ENCODE measurements at places on chromosomes 3 and 15.

- no peak for DNase-seq
Observed at GRCh38 chr15:31268108-31268501, 58.5 kb upstream of the KLF13 start.

DNA sequence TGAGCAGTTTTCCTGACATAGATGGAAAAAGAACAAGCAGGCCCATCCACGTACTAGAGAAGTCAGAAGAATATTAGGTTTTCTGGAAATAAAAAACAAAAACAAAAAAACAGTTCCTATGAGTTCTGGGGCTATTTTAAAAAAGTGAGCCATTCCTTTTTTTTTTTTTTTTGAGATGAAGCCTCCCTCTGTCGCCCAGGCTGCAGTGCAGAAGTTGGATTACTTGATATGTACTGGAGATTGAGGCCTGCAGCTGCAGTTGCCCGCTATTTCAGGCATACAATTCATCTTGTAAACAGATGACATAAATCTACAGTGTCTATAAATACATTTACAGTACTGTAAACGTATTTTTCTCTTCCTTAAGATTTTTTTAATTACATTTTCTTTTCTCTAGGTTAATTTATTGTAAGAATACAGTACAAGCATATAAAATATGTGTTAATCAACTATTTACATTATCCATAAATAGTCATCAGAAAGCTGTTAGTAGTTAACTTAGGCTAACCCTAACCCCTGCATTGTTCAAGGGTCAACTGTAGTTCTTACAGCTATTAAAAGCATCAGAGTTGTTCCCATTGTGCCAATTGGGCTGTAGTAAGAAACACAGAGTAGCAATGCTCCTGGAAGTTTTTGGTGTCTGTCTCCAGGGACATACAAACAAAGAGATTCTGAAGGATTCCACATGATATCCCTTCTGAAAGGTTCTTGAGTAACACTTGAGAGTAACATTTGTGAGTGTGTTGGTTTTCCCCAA lies 11.2 kb upstream of the ACTL6A start:
- DNase-seq = no peak

GRCh38 chr3:160330109-160330508 lies 68.9 kb downstream of the IFT80 start:
- DNase-seq = no peak

DNA sequence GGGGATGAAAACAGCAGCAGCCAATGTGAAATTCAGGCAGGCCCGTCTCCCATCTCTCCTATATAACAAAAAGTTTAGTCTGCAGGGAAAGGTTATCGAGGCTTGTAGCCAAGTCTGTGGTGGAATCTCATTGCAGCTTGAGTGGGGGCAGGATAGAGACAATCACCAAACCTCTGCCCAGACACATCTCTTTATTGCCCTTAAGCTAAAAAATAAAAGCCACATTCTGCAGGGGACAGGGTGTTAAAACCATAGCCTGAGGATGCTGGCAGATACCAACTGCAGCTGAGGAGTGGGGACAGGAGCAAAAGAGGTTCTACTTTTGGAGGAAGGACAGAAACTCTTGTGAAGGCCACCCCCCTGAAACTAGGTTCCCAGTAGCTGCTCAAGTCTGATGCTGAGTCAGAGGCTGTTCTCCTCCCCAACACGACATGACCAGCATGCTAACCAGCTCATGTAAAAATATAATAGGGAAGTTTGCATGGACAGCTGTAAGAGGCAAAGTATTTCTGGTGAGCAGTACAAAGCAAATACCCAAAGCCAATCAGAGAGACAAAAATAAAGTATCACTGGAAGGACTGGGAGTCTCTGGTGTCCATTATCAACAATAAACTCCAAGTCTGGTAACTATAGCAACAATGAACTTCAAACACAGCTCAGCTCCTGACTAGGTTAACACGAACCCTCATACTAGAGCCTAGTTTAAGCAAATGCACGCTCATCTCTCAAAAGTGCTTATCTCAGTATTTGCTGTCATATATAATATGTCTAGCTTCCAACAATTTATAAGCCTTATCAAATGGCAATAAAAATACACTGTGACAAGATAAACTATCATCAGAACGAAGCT lies 362.2 kb upstream of the SLCO3A1 start:
- no peak for DNase-seq

DNA sequence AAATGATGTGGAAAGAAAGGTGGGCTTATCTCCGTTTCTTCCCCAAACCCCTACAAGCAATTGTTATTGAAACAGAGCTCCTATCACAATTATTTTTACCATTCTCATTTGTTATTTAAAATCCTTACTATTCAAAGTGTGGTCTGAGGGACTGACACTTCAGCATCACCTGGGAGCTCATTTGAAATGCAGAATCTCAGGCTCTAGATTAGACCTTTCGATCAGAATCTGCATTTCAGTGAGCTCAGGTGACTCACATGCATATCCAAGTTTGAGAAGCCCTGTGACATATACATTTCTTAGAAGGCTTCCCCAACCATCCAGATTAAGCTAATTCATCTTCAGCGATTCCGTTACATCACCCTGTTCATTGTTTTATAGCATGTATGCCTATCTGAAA lies 145.0 kb downstream of the KCNH8 start:
- DNase-seq = no peak

DNA sequence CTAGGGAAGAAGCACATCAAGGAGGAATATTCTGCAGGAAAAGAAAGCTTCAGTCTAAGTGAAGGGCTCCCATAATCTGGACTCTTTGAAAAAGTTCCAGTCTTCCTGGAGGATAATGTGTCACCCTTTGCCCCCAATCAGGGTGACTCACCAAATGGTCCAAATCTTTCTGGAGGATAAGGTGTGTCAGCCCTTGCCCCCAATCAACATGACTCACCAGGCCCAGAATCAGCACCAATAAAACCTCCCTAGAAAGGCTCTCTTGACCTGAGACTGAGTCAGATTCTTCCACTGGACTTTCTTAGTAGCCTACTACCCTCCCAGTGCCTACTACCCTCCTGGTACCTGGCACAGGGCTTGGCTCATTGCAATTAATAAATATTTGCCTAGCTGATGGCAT lies 9.5 kb upstream of the ARL14 start:
- DNase-seq = no peak

DNA sequence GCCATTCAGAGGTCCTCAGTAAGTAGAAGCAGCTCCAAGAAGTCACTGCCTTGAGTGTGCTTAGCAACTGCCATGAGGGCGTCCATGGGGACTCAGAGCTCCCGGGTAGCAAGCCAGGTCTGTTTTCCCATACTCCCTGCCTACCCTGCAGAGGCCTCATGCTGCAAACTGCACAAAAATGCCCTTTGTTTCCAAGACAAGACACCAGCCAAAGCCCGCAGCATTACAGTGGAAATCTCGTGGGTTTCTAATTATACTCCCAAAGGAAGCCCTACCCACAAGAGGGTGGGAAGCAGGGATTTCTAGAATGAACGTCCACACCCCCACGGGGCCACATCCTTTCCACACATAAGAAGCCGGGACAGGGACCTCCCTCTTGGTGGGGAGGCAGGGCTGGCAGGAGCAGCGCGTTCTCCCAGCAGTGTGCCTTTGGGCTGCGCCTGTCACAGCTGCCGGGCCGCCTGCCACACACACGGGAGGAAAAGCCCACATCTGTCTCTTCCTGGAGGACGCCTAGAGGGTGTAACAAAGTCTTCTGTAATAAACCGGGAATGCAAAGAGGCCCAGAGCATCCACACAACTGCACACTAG lies 31.1 kb downstream of the FAM174B start:
- DNase-seq = no peak

DNA sequence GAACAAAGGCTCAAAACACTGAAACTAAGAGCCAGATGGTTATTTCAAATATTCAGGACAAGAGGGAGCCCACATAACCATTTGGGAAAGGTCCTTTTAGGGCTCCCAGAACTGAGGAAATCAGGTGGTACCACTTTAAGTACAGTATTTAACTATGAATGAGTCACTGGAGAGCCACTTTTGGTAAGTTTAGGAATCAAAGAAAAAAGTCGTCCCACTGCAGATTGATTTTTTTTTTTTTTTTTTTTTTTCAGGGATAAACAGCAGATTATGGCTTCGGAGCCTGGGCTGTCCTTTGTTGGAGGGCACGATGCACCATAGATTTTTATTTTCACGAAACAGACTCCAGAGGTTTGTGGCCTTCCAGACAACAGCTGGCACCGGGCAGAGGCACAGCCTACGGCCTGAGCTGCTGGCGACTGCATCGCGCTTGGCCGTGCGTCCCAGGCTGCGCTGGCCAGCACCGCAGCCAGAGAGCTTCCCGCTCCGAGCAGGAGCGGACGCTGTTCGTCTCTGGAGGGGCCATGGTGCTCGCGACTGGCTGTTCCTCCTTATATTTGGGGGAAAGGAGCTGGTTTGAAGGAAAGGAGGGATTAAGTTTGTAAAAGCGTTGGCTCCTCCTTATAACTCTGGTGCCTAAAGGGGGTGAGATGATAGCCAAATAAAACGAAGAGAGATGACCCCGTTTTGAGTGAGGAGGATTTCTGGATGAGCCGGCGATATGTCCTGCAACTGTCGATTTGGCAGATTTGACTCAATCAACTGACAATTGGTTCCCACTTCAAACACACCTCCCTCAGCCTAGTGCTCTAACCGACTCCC lies 152.9 kb upstream of the GOLIM4 start:
- peak; percentile 48 for DNase-seq

DNA sequence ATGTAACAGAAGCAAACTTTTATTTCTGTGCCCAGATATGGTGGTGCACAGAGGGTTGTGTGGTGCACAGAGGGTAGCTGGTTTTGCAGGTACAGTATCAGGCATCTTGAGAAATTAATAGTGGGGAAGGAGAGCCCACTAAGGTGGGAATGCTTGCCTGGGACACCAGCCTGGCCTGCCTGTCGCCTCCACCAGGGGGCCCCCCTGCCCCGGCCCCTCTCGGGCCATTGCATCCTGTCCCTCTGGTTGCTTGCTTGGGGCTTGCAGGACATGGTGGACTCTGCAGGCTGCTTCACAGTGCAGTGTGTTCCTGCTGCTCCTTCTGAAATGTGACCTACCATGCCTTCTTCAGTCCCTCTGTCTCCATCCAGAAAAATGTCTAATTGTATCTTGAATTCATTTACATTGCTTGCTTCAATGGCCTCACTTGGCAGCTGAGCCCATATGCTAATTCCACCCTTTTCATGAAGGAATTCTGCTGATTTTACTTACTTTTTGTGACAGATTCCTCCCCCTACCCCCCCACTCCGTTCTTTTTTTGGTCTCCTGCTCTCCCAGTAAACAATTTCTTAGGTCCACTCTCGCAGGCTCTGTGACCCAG lies 73.6 kb downstream of the EEFSEC start:
- peak; percentile 84 for DNase-seq

DNA sequence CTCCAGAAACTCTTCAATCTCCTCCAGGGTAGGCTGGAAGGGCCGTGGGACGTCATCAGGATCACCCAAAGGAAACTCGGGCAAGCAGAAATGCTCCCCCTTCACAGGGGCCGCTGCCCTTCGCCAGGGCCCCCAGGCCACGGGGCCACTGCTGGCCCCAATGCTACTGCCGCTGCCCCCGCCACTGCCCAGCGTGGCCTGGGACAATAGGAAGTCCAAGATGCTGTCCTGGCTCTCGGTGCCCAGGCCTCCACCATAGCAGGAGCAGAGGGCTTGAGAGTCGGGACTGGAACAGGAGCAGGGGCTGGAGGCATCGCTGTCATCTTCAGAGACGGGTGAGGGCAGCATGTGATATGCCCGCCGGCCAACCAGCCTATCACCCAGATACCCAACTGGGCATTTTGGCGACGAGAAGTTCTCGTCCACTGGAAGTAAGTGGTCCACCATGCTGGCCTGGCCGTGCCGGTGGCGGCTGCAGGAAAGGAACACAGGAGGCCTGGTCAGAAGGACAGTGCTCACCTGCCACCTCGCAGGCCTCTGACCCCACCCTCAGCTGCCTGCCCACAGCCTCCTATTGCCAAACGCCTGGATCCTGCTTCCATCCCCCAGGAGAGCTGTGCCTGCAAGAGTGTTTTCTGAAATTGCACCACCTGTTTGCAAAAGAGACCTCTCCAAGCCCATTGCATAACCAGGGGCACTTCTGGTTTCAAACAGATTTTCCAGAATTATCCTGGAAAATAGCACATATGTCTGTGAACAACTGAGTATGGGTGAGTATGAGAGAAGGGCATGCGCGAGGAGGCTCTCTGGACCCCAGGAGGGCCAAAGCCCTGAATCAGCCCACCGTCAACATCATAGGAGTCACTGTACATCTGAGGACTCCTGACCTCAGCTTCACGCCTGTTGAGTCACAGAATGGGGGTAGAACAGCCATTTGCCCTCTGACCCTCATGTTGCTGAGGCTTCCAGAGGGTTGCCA lies 4.4 kb downstream of the KLF15 start:
- DNase-seq = no peak

DNA sequence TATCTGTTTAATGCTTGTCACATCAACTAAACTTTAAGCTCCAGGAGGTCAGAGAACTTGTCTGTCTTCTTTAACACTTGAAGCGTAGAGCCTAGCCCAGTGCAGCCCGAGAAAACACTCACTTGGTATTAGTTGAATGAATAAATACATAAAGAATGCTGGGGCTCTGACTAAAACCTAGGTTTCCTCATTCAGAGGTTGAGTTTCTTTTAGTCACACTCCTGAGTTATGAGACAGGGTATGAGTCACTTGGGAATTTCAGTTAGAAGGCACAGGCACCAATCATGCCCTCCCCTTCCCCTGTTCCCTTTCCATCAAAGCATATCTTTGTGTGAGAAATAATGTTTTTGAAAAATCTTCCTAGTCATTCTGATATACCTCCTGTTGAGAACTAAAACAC lies 589.8 kb upstream of the DPPA4 start:
- DNase-seq = no peak

DNA sequence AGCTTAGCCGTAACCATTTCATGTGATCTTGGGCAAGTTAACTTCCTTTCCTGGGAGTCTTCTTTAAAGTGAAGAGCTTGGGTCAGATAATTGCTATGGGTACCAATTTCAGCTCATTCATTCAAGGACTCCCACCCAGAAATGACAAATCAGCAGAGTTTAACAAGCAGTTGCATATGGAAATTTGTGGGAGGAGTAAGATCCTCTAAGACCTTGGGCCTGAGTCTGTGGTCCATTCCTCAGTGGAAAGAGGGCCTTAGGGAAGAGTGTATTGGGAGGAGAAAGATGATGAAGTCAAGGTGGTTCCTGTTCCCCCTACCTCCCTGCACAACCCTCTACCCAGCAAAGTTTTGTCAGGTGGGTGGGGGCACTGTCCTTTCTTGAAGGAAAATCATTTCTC lies 42.1 kb downstream of the RBP2 start:
- no peak for DNase-seq

DNA sequence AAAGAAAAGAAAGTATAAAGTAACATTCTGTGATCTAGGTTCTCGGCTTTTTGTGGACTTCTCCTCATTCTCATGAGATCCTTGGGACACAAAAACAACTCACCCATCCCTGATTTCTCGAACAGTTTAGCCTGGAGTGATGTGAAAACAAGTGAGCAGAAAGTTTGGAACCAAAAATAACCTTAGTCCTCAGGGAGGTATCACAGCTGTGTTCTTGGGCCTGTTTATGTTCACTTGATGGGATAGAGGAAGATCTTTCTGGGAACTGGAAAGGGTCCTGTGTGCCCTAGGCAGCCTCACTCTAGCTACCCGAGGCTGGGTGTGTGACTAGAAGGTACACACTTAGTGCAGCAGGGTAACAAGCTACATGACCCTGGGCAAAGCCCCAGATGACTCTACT lies 308.8 kb upstream of the PDZRN3 start:
- DNase-seq = no peak

All from HEK293T (cell line).